Thoracic aorta (tissue), 2 donors: ENCODE measurements at places on chromosomes 4 and X. TPM values are rescaled to one million over a fixed set of nuclear protein-coding genes. Genes with fewer than 3 reads are reported as not detected.

Gene OCRL
- total RNA-seq = 27.9 TPM

Gene SOD3
- total RNA-seq = 743 TPM

Gene GPR34
- 28.0 TPM for total RNA-seq

DNA sequence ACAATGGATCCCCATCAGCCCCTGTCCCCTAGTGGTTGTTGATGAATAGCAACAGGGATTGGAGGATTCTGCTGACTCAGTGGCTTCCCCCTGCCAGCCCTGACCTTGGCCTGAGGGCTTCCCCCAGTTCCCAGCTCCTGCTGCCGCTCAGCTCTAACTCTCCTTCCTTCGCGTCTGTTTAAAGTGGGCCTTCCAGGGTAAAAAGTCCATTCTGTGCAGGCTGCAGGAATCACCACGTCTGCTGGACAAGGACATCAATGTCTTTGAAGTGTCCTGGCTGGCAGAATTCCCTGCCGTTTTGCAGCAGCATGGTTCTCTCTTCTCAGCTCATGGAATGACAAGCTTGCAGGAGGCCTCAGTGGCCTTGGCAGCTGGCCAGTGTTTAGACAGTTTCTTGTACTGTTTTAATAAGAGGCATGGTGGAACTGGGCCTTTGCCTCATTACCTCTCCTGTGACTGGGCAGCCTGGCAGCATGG lies 152.5 kb upstream of the STX18 start:
- DNase-seq = no peak

GRCh38 chr4:173426064-173426463 lies 27.1 kb upstream of the SCRG1 start:
- no peak for DNase-seq

Gene SPON2
- total RNA-seq = 18.4 TPM

Gene JAKMIP1
- 0.28 TPM for total RNA-seq

DNA sequence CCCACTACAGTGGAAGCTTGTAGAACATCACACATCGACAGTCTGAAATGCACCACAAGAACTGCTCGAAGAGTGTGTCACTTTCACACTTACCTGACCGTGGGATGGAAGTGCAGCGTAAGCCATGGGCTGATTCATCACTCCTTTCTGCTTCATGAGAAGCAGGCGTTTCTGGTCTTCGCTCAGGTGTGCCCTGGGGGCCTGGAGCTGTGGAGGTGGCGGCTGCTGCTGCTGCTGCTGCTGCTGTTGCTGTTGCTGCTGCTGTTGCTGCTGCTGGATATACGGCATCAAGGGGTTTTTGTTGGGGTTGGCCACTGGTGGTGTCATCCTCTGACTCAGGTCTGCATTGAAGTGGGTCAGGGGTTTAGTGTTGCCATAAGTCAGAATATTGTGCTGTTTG lies 223.6 kb downstream of the MGST2 start:
- no peak for DNase-seq

Gene MTMR8
- total RNA-seq = 3.5 TPM

DNA sequence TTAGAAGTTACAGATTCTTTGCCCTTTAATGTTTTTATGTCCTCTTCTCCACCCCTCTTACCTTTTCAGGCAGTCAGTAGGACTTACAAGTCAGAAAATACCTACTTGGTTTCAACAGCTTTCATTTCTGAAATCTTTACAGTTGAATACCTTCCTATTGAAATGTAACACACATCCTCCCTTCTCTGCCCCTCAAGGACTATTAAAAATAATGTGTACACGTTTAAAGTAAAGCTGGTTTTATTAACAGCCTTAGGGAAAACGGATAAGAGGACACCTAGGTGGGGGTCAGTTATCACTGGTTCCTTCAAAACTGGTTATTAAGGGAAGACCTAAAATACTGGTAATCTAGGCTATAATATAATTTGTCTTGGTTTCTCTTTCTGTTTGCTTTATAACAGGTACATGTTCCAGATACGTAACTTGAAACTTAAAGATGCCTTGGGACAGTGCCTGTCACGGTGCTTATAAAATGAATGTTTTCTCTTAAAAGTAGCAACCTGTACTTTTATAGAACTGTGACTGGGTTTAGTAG lies 1.8 kb downstream of the CCSER1 start:
- no peak for DNase-seq

GRCh38 chr4:16123356-16124084 lies 39.7 kb upstream of the PROM1 start:
- no peak for DNase-seq

DNA sequence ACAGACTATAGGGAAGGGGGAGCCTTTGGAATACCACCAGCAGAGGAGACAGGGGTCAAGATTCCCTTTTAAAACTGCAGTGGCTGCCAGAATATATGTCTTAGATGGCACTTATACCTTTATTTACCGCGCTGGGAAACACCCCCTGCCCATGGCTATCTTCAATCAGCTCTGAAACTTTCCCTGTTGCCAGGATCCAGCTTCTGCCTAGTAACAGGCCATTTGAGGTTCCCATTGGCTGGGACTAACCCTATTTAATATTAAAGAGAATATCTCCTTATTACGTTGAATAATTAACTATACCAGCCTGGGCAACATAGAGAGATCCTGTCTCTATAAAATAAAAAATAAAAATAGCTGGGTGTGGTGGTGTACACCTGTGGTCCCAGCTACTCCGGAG lies 23.8 kb downstream of the SOWAHB start:
- no peak for DNase-seq

Gene NDST3
- not detected for total RNA-seq

- DNase-seq = no peak
These were observed 309.9 kb downstream of the ARAP2 start for GRCh38 chr4:35934320-35934981.

GRCh38 chrX:151448509-151448908 lies 51.5 kb downstream of the VMA21 start:
- no peak for DNase-seq

DNA sequence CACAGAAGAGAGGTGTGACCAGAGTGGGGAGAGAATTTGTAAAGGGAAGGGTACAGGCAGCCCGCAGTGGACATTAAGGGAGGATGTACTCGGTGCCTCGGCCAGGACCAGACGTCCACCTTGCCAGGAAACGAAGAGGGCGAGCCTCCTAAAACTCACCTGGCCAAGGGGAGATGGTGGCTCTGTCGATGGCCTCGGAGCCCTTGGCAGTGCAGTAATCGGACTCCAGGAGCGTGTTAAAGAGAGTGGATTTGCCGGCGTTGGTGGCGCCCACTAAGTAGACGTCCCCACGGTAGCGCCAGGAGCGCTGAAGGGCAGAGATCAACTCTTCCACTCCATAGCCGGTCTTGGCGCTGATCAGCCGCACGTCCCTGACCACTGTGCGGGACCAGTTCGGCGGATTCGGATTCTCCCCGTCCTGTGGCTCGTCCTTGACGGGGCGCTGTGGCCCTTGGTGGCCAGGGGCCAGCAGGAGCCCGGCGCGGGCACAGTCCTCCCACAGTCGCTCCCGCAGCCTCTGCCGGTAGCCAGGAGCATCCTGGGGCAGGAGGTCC lies 1.0 kb downstream of the NOA1 start:
- DNase-seq = no peak
